ENCODE measurements at places on chromosomes 6 and 20. TPM values are rescaled to one million over a fixed set of nuclear protein-coding genes. Genes with fewer than 3 reads are reported as not detected.

DNA sequence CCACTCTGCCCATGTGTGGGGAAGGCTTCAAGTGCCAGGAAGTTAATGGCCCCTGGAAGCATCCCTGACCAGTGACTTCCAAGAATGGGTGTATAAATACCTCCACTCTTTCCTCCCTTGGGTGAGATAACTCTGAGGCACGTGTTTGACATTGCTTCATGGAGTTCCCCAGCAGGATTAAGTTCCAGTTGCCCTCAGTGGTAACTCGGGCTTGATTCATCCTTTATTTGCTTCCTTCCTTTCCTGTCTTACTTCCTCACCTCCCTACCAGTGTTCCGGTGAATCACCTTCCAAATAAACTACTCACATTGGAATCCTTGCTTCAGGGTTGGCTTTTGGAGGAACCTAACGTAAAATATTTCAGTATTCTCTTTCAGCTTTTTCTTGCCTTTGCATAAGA is 84.6 kb upstream of the JAG1 start:
- H3K27me3 ChIP-seq, result no peaks in the 10 kb centered on the region
- no peak for DNase-seq
- H3K36me3 ChIP-seq, result no peaks in the 10 kb centered on the region

DNA sequence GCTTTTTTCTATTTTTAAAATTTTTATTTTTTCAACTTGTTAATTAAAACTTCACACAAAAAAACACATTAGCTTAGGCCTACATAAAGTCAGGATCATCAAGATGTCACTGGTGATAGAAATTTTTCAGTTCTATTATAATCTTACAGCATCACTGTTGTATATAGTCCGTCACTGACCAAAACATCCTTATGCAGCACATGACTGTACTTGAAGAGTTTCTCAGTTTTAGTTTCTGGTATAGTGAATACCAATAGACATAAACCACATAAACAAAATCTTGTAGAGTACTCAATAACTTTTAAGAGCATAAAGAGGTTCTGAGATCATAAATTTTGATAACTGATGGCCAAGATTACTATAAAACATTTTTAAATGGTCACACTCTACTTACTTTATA is 71.8 kb downstream of the ASCC3 start:
- DNase-seq, result no peak
- H3K4me1 ChIP-seq, result no peaks in the 10 kb centered on the region
- H3K27me3 ChIP-seq, result no peaks in the 10 kb centered on the region
- peaks cover 12% of the 10 kb centered on the region for H3K36me3 ChIP-seq
- H3K27ac ChIP-seq, result no peak overlapping the region
- H3K4me3 ChIP-seq, result no peak overlapping the region

DNA sequence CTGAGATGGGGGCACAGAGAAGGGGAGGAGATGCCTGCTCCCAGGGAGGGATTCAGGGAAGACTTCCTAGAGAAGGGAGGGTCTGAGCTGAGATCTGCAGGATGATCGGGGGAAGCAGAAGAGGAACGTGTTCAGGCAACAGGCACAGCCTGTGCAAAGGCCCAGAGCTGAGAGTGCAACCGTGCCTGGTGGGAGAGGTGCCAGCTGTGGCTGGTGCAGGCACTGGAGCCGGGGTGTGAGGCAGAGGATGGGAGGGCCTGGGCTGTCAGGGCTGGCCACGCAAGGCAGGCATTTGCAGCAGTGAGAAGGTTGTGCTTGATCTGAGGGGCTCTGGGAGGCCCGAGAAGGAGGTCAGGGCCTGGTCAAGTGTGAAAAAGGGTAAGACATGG is 27.7 kb downstream of the PTGIS start:
- no peaks in the 10 kb centered on the region for H3K27me3 ChIP-seq
- no peak overlapping the region for H3K4me3 ChIP-seq
- H3K27ac ChIP-seq, result no peak overlapping the region
- no peak for DNase-seq
- peaks cover 3% of the 10 kb centered on the region for H3K36me3 ChIP-seq
- H3K4me1 ChIP-seq, result peaks cover 7% of the 10 kb centered on the region

DNA sequence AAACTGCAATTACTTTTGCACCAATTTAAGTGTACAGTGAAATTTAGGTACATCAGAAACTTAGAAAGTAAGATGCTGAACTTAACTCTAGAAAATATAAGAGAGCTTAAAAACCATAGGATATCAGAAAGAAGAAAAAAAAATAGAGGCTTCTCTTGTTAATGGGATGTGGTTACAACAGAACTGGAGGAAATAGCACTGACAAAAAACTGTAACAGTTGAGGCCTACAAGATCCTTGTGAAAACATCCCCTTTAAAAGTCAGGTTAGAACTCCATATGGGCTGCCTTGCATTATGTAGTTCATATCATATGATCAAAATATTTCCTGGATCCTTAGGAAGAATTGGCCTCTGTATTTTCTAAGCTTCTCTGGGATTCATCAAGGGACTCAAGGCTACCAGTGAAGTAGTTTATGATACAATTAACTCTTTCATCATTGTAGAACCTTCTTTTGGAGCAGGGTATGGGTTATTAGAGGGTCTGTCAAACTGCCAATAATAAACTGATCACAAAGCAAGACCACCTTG is 24.8 kb downstream of the MTCL3 start:
- no peak for DNase-seq
- H3K4me1 ChIP-seq, result no peaks in the 10 kb centered on the region
- H3K36me3 ChIP-seq, result no peaks in the 10 kb centered on the region
- H3K27me3 ChIP-seq, result no peaks in the 10 kb centered on the region
- H3K27ac ChIP-seq, result no peak overlapping the region
- no peak overlapping the region for H3K4me3 ChIP-seq

DNA sequence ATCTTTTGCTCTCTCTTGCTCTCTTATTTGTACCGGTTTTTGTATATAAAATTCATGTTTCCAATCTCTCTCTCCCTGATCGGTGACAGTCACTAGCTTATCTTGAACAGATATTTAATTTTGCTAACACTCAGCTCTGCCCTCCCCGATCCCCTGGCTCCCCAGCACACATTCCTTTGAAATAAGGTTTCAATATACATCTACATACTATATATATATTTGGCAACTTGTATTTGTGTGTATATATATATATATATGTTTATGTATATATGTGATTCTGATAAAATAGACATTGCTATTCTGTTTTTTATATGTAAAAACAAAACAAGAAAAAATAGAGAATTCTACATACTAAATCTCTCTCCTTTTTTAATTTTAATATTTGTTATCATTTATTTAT is 15.9 kb downstream of the VEGFA start:
- peaks cover 59% of the 10 kb centered on the region for H3K36me3 ChIP-seq
- H3K4me3 ChIP-seq, result no peak overlapping the region
- no peaks in the 10 kb centered on the region for H3K27me3 ChIP-seq
- DNase-seq, result no peak
- peaks cover 14% of the 10 kb centered on the region for H3K4me1 ChIP-seq

DNA sequence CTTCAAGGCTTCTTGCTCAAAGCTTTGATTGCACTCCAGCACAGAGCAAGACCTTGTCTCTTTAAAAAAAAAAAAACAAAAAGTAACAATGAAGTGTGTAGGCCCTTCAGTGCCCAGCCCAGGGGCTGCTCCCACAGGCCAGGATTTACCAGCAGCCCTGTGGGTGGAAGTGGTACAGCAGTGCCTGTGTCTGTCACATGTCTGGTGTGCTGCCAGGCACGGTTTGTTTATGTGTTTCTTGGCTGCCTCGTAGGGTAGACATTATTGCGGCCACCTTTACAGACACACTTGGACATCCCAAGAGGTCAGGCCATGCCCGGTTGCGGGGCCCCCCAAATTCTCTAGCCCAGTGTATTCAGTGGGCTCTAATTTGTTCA is 12.7 kb downstream of the DYNLRB1 start:
- no peak for DNase-seq
- H3K27ac ChIP-seq, result no peak overlapping the region
- H3K27me3 ChIP-seq, result no peaks in the 10 kb centered on the region

Gene LIME1
- total RNA-seq, result 4.4 TPM
